Activated CD4-positive, alpha-beta T cell treated with anti-CD3 and anti-CD28 coated beads, Interleukin-10, Interleukin-2, amounts not matched to agents 100 ng/mL and 50 ng/mL, durations not matched to agents 16 hours and 8 hours (primary cell): ENCODE measurements at places on chromosomes 5 and 9.

GRCh38 chr9:129748249-129748648, 4.6 kb downstream of the PTGES start:
- DNase-seq, result no peak

DNA sequence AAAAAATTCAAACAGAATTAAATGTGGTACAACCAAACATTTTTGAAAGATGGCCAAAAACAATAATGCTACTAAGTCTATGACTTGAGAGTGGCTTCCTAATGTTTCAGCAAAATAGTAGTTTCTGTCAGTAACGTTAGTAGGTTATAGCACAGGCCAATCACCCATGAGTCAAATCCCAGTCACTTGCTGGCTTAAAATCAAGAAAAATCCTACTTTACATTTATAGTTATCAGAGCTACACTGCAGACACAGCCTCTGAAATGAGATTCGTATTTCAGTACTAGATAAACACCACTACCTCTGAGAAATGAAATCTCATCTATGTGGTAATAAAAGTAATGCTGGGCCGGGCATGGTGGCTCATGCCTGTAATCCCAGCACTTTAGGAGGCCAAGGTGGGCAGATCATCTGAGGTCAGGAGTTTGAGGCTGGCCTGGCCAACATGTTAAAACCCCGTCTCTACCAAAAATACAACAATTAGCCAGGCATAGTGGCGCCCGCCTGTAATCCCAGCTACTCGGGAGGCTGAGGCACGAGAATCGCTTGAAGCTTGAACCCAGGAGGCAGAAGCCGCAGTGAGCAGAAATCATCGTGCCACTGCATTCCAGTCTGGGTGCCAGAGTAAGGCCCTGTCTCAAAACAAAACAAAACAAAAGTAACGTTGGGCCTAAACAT, 6.1 kb downstream of the ZDHHC21 start:
- DNase-seq, result no peak

DNA sequence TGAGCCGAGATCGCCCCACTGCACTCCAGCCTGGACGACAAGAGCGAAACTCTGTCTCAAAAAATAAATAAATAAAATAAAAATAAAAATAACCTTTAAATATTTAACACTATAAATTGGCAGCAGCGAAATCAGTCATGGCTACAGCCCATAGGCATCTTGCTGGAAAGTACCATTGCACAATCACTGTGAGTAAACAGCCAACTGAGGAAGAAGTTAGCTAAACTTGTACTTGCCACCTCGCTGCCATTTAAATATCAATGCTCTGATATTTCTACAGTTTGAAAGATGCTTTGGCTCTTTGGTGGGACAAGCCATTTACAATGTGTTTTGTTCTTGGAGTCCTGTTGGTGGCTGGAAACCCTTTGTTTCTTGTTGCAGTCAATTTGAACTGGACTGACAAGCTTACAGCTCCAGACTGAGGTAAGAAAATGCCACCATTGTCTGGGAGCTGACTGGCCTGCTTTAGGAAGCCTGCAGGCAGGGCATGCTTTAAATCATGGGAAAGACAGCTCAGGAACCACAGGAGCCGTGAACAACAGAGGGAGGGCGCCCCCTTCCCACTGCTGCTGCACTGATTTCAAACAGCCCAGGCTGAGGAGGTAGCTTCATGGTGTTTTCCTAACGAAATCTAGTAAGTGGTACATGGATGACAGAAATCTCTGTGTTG, 322.8 kb upstream of the RFX3 start:
- DNase-seq, result no peak

DNA sequence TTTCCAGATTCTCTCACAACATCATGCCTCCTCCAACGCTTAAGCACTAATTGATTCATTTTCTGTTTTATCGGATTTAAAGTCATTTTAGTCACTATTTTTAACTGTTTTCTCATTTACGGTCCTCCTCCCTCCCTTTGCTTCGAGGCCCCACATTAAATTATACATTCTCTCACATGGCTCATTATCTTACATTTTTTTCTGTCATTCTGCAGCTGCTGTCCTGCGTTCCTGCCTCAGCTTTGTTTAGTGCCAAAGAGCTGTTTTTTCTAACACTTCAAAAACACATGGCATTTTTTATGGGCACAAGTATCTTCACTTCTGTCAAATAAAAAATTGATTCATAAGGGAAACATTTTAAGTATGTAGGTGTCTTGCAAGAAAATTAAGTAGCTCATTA, 130.1 kb upstream of the FST start:
- DNase-seq, result no peak

DNA sequence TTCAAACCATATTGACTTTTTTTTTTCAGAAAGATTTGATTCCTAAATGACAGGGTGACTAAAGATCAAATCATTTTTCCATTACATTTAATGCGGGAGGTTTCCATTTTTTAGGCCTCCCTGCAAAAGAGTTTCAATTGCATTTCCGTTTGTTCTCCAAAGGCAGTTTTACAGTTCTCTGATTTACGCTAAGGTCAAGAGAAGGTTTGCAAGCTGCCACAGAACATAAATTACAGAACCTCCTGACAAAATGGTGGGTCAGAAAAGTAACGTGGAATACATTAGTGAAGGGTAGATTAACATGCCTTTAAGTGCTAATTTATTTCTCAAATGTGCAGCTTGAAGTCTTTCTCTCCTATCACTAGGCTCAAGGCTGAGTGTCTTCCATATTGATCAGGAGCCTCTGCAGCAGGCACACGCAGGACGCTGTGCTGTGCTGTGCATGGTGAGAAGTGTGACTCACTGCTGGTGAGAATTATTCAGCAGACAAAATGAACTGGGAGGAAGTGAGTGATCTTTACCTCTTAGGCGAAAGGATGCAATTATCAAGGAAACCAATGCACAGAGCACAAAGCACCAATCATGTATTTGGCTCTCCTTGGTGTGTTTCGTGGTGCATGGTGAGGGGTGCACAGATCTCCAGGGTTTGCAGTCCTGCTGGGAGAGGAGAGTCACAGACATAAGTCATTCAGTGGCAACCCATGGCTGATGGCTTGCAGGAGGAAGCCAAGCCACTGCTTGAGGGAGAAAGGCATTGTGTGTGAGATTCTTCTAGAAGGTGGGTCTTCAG, 136.3 kb downstream of the TENT4A start:
- DNase-seq, result peak; percentile 58

- DNase-seq, result no peak
Observed at GRCh38 chr9:97512966-97513560, 11.6 kb downstream of the TMOD1 start.

GRCh38 chr9:35470894-35471293, 19.0 kb upstream of the RUSC2 start:
- no peak for DNase-seq

GRCh38 chr5:76544268-76544926, 78.8 kb downstream of the F2RL2 start:
- DNase-seq, result peak; percentile 80

- DNase-seq, result peak; percentile 56
Observed at GRCh38 chr5:143066556-143067281, 296.5 kb downstream of the ARHGAP26 start.

DNA sequence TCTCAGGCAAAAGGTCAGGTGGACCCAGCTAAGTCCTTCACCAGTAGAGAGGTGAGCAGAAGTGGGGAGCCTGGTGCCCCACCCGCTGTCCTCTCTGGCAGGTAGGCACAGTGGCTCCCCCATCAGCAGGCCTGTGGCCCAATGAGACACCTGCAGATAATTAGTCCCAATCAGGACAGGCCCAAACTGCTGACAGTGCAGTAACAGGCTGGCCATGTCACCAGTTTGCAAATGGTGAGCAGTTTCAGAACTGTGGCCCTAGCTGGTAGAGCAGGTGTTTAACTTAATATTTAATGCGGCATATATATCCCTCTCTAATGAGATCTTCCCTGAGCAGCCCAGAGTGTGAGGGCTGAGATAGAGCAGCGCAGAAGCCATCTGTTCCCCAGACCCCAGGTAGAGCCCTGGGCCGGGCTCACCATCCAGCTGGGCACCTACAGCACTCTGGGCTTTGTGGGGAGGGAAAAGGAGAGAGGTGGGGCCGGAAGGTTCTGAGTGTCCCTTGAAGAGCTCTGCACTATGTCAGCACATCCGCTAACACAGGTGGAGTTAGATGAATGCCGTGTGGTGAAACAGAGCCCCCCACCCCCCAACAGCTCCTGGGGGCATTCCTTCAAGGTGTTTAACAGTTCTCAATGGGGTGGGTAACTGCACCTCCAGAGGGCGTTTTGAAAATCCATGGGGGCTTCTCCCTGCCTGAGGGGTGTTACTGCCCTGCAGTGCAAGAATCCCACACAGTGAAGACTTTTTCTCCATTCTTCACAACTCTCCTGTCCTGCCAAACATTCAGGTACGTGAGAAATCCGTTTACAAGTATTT, 120.5 kb downstream of the PAX5 start:
- DNase-seq, result no peak

- DNase-seq, result no peak
Observed at GRCh38 chr9:100890321-100890720, 138.2 kb upstream of the PLPPR1 start.

DNA sequence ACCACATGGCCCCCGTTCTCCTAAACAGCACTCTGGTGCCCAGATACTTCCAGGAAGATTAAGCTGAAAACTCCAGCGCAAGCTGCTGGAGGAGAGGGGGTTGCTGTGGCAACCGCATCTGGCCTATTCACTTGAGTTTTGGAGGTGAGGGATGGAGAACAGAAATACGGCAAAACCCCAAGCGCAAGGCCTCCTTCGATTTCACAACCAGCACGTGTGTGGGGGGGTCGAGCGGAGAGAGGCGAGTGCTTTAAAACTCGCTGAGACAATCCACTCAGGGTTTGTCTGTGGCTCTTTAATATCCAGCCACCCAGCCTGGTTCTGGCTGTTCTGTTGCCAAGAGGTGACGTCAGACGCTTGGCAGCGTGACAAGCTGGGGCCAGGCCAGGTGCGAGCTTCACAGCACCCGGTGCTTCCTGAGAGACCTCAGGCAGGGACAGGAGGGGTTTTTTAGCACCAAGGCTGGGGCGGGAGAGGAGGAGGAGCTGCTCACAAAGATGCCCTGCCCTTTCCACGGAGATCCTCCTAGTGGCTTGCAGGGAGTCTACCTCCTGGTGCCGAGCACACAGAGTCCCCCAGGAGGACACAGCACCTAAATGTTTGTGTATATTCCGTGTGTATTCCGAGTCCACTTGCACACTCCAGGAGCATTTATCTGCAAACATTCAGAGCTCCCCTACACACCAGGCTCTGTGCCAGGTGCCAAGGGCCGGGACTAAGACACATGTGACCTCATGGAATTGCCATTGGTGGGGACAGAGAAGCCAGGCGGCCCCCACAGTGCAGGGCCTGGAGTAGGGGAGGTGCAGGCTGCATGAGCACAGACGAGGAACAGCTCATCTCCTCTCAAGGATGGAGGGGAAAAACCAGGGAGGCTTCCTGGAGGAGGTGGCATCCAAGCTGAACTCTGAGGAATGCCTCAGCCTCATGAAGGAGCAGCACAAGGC, 194.6 kb downstream of the OLFM1 start:
- no peak for DNase-seq

GRCh38 chr5:90434116-90434714, 24.7 kb upstream of the CETN3 start:
- peak; percentile 38 for DNase-seq

- no peak for DNase-seq
Observed at GRCh38 chr9:132630116-132630515, 39.7 kb downstream of the DDX31 start.

- no peak for DNase-seq
Observed at GRCh38 chr9:128310461-128310860, 11.8 kb downstream of the TRUB2 start.

- DNase-seq, result no peak
Observed at GRCh38 chr5:133753856-133754255, 141.5 kb upstream of the FSTL4 start.

- DNase-seq, result no peak
Observed at GRCh38 chr5:154986151-154986550, 27.4 kb upstream of the KIF4B start.

- DNase-seq, result no peak
Observed at GRCh38 chr5:72063219-72063819, 44.0 kb upstream of the MAP1B start.

DNA sequence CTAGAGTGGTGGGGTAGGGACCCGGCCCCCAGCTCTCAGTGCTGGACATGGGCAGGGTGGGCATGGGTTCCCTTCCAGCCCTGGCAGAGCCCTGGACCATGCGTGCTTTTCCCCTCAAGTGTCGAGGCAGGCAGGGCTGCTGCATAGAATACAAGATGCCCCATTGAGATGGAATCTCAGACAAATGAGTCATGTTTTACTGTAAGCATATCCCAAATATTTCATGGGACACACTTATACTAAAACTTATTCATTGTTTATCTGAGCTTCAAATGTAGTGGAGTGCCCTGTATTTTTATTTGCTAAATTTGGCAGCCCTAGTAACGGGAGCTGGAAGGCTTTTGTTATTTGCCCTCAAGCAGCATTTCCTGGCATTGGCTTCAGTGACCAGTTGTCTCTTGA, 3.2 kb upstream of the RNU6ATAC start:
- no peak for DNase-seq

DNA sequence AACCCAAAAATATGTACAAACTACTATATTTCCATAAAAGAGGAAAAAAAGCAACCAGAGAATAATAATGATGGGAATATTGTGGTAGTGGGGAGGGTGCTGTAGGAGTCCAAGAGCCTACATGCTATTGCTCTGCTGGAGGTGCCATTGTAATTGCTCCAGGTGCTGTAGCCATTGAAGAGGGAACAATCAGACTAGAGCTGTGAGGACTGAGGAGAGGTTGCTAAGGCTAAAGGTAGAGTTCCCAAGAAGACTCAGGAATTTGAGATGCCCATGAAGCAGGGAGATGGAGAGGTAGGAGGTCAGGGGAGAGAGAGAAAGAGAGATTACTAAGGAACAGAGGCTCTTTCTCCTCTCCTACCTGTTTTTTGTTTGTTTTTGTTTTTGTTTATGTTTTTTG, 394.0 kb downstream of the DMRTA1 start:
- no peak for DNase-seq

- no peak for DNase-seq
Observed at GRCh38 chr5:148934895-148935400, 108.5 kb downstream of the ADRB2 start.

DNA sequence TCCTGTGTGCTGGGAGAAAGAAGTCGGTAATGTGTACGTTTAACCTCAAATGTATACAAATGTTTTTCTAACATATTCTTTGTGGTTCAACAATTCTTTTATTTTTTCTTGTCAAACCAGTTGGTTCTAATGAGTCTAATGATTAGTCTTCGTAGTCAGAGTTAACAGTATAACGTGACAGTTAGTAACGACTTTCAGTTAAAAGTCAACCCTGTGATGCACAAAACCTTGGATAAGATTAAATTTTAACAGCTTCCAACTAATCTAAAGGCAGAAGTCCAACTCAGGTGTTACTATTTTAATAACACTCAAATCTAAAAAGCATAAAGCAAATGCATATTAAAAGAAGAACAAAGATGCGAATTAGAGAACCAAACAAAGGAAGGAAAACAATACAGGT, 47.0 kb downstream of the SEMA6A start:
- DNase-seq, result no peak
